Retina (tissue), 1 donor: ENCODE measurements at places on chromosomes 2 and 18.

DNA sequence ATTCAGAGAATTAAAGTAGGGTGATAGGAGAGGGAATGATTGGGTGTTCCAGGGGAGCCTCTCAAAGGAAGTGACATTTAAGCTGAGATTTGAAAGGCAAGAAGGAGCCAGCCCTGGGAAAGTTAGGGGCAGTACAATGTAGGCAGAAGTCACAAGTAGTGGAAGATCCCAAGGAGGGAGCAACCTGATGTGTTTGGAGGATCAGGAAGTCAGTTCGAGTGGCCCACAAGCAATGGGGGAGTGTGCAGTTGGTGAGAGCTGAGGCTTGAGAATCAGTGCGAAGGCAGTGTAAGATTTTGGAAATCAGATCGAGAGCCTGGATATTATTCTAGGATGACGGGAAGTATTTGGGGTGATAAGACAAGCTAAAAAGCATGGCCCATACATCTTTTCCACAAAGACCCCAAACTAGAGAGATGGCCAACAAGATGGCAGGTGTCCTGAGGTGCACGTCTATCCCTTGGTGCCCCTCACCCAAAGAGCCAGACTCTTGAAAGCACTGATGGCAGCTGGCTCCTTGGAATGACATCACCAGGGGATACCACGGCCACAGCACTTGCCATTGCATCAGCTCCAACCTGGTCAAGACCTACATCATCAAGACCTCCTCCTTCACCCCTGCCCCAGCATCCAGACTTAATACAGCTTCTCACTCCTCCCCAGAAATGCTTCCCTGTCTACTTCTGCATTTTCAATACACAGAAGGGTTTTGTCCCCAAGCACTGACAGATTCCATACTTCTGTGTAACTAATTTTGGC, 127.3 kb downstream of the BCL2 start:
- DNase-seq: no peak

GRCh38 chr2:501130-501529, 176.1 kb downstream of the TMEM18 start:
- DNase-seq: no peak

DNA sequence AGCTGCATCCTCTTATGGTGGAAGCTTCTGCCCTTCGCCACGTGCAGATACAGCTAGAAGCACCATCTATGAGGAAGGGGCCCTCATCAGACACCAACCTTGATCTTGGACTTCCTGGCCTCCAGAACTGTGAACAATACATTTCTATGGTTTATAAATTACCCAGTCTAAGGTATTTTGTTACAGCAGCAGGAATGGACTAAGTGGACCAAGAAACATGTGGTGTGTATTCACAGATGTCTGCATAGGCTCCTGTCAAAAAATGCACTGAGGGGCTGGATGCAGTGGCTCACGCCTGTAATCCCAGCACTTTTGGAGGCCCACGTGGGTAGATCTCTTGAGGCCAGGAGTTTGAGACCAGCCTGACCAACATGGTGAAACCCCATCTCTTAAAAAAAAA, 57.5 kb downstream of the STPG4 start:
- no peak for DNase-seq

DNA sequence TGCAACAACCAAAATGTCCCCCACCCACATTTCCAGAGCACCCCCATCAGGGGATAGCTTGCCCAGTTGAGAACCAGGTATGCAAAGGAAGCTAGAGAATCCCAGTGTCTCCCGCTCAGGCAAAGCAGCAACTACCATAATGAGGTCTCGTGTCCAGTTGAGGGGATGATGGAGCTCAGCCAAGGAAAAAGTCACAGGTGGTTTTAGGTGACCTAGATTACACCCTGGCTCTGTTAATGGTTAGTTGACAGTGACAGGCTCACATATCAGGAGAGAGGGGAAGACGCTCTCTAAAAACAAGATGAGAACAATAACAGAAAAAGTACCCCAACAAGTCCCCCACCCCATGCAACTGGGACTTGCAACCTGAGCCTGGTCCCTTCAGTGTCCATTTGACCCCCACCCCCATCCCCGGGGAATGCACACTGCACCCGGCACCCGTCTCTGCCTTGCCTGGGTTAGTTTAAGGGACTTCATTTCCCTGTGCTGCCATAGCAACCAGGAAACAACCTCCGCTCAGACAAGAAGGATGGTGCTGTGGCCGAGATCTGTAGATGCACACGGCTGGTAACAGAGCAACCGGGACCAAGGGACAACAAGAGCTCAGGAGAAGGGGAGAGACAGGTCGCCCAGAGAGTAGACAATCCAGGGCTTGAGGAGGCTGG, at the start of gene KIAA2012:
KIAA2012 (plus strand) TSS at position 519 of the 665 bp plus-strand sequence. CDS start 373 bp downstream, outside the sequence.
- DNase-seq: peak; percentile 60

GRCh38 chr18:44799907-44800421, 119.3 kb downstream of the SETBP1 start:
- no peak for DNase-seq

DNA sequence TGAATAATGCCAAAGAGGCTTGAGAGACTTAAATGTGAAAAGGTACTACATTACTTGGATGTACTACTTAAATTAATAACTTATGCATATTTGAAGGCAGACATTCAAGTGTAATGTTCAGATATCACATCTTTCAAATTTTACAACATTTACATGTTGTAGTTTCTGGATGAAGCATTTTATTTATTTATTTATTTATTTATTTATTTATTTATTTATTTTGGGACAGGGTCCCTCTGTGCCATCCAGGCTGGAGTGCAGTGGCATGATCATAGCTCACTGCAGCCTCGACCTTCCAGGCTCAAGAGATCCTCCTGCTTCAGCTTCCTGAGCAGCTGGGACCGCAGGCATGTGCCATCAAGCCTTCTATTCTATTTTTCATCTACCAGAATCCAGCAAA, 596.4 kb downstream of the ERBB4 start:
- DNase-seq: no peak

- no peak for DNase-seq
Measured at GRCh38 chr2:204027091-204027490, 90.5 kb downstream of the ICOS start.

DNA sequence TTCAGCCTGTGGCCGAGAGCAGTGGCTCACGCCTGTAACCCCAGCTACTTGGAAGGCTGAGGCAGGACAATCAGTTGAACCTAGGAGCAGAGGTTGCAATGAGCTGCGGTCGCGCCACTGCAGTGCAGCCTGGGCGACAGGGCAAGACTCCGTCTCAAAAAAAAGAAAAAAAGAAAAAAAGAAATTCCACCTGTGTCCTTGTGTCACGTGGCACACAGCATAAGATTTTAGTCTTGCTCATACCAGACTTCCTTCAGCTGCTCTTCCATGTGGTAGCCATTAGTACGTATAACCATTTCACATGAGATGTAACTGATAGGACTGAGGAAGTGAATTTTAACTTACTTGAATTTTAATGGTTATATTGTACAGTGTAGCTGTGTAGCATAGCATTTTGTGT, 4.0 kb downstream of the NOP58 start:
- DNase-seq: no peak

DNA sequence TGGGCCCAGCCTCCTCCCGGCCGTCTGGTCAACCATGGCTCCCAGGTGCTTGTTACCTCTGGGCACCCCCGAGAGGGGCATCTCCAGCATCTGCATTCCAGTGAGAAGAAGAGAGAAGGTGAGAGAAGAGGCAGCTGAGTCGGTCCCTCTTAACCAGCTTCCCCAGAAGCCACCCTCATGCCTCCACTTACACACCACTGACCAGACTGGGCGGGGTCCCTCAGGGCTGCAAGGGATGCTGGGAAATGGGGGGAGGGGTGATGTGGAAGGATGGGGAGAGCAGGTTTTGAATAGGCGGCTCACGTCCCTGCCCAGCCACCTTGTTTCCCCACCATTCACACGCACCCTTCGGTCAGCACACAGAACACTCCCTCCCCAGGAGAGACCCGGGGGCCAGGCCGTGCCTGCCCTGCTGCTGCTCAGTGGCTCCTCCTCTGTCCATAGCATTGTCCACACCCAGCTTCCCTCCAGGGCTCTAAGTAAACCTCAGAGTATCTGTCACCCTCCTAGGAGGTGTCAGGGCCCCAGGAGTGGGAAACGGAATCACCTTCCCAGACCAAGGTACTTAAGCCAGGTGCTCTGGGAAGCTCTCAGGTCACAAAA, 34.7 kb downstream of the GBX2 start:
- no peak for DNase-seq

- DNase-seq: no peak
Measured at GRCh38 chr2:12534646-12535263, 182.0 kb upstream of the TRIB2 start.

DNA sequence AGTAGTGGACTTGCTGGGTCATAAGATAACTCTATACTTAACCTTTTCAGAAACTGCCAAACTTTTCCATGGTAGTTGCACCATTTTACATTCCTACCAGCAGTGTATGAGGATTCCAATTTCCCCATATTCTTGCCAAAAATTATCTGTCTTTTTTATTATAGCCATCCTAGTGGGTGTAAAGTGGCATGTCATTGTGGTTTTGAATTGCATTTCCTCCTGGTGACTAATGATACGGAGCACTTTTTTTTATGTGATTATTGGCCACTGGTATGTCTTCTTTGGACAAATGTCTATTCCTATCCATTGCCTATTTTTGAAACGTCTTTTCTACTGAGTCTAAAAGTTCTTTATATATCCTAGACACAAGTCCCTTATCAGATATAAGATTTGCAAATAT, 44.3 kb downstream of the CACNB4 start:
- DNase-seq: no peak

DNA sequence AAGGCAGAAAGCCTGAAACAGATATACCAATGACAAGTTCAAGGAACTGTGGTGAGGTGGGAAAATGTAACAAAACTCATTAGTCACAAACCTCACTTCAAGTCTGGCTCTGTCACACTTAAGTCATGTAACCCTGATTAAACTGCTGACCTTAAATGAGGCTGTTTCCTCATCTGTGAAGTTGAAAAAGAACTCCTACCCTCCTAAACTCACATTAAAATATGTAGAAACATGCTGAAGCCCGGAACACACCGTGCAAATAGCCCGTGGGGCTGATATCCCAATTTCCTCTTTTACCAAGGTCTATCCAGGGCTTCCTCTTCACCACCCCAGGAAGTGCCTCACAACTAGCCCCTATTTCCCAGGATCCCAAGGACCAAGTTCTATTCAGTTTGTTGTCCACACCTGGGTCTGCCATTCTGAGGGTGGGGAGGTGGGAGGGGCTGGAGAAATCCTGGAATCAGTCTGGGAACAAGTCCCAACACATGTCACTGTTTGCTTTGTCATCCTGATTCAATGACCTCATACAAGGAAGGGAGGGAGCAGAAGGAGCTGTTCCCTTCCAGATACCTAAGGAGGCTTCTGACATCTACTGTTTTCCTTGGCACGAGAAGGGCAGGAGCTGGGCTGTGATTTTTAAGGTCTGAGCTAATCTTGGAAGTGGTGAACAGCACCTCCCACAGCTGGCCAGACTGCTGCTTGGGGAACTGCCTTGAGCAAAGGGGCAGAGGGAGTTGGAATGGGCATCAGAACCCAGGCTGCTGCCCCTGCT, 42.3 kb downstream of the SLC4A1AP start:
- DNase-seq: no peak

- DNase-seq: no peak
Measured at GRCh38 chr2:181275643-181276070, 181.5 kb upstream of the ITGA4 start.

DNA sequence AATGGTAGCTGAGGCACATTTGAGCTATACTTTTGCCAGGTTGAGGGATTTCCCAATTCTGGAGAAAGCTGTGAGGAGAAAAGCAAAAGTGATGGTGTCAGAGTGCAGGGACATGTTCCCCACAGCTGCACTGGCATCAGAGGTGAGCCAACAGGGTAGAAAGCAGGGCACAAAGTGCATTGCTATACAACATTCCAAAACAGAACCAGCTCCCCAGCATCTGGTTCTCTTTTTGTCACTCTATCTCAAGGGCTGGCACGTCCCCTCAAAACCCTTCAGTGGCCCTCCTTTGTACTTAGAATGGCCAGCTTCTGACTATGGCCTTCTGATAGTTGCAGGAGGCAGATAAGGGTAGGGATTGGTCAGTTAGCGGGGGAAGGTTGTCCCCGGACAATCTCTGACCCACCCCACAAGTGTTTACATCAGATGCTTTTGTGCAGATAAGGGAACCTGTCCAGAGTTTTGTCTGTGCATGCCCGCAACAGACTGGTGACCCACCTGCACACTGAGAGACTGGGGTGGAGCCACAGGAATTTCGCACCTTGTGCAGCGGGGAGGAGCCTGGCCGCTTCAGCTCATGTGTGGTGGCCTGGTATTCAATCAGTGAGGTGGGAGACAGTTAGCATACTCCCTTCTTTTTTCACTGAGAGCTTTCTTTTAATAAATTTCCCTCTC, 31.0 kb upstream of the TMEM17 start:
- no peak for DNase-seq

GRCh38 chr2:63488118-63488713, 100.1 kb downstream of the WDPCP start:
- DNase-seq: no peak

GRCh38 chr18:23921716-23922285, 92.8 kb upstream of the TTC39C start:
- no peak for DNase-seq

DNA sequence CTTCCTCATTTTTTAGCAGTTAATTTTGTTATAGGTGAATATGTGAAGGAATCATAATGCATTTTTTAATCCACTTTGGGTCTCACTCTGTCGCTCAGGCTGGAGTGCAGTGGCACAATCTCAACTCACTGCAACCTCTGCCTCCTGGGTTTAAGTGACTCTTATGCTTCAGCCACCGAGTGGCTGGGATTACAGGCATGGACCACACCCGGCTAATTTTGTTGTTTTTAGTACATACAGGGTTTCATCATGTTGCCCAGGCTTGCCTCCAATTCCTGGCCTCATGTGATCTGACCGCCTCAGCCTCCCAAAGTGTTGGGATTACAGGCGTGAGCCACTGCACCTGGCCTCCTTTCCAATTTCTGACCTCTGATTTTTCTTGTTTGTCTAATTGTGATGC, 17.7 kb downstream of the SCYGR5 start:
- DNase-seq: no peak

DNA sequence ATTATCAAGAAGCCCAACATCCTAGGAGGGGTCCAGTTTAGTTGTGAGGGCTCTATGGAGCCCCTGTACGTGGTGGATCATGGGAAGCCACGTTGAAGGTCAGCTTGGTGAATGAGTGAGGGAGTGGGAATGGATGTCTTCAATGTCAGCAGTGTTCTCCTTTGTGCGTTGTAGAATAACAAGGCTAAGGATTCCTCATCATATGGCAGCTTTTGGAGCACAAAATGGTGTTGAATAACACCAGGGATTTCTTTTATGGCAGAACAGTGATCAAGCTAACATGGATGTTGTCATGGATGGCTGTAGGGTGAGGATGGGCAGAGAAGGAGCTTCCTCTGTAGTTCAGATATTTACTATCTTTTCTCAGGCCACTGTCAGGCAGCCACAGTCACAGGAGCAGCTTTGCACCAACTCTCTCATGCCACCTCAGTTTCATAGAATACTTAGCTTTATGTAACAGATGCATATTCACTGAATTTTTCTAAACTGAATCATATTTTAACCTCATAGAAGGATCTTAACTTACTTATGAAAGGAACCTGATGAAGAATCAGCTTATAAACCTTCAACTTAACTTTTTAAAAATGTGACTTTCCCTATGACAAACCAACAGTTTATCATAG, 284.5 kb upstream of the EPAS1 start:
- no peak for DNase-seq
